ENCODE measurements at places on chromosomes 12 and 14. TPM values are rescaled to one million over a fixed set of nuclear protein-coding genes. Genes with fewer than 3 reads are reported as not detected.
A peak's percentile ranks its signal among the peaks of the same experiment; 100 is the strongest.

GRCh38 chr12:32598688-32599087 lies 80.4 kb upstream of the DNM1L start:
- no peaks in the 10 kb centered on the region for H3K4me1 ChIP-seq
- no peak overlapping the region for H3K4me3 ChIP-seq
- DNase-seq = no peak
- H3K27ac ChIP-seq = no peak overlapping the region
- peaks cover 12% of the 10 kb centered on the region for H3K36me3 ChIP-seq

DNA sequence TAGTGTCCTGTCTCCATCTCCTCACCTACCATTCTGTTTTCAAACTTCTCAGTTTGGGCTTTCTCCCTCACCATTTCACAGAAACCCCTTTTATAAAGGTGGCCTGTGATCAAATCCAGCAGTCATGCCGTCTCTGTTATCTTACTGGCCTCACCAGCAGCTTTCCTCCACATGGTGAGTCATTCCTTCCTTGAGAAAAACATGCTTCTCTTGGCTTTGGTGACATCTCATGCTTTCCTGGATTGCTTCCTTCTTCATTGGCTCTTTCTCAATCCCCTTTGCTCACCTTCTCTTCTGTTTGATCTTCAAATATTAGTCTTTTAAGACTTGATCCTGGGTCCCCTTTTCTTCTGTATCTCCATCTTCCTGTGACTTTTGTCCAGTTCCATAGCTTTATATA lies 164.9 kb downstream of the ANO4 start:
- no peaks in the 10 kb centered on the region for H3K4me1 ChIP-seq
- H3K36me3 ChIP-seq = no peaks in the 10 kb centered on the region

SYNDIG1L gene
- not detected for total RNA-seq

GRCh38 chr14:53608369-53608768 lies 348.3 kb downstream of the BMP4 start:
- H3K27me3 ChIP-seq = no peaks in the 10 kb centered on the region
- H3K27ac ChIP-seq = no peak overlapping the region

GRCh38 chr12:105930557-105931503 lies 207.9 kb downstream of the NUAK1 start:
- no peaks in the 10 kb centered on the region for H3K27me3 ChIP-seq
- H3K27ac ChIP-seq = no peak overlapping the region
- peaks cover 3% of the 10 kb centered on the region for H3K4me1 ChIP-seq
- no peak for DNase-seq
- no peaks in the 10 kb centered on the region for H3K36me3 ChIP-seq

GRCh38 chr14:95104911-95105310 lies 52.4 kb downstream of the DICER1 start:
- DNase-seq = no peak
- H3K36me3 ChIP-seq = peaks cover 53% of the 10 kb centered on the region
- no peaks in the 10 kb centered on the region for H3K27me3 ChIP-seq
- H3K4me1 ChIP-seq = no peaks in the 10 kb centered on the region
- no peak overlapping the region for H3K27ac ChIP-seq
- no peak overlapping the region for H3K4me3 ChIP-seq

GRCh38 chr12:109721276-109721675 lies 7.7 kb downstream of the FAM222A start:
- no peak overlapping the region for H3K27ac ChIP-seq
- no peaks in the 10 kb centered on the region for H3K4me1 ChIP-seq
- DNase-seq = no peak
- H3K36me3 ChIP-seq = no peaks in the 10 kb centered on the region
- no peak overlapping the region for H3K4me3 ChIP-seq

GRCh38 chr14:75236901-75237419 lies 41.7 kb upstream of the FOS start:
- no peak overlapping the region for H3K4me3 ChIP-seq
- no peak for DNase-seq
- H3K4me1 ChIP-seq = peaks cover 15% of the 10 kb centered on the region
- peak overlapping the region; percentile 65 for H3K27ac ChIP-seq
- no peaks in the 10 kb centered on the region for H3K27me3 ChIP-seq

DNAI7 gene
- 5.1 TPM for total RNA-seq

CMA1 gene
- total RNA-seq = not detected

NUMB gene
- total RNA-seq = 76.4 TPM

GRCh38 chr12:57204454-57204853 lies 12.1 kb upstream of the NXPH4 start:
- H3K36me3 ChIP-seq = peaks cover 48% of the 10 kb centered on the region
- DNase-seq = no peak
- no peak overlapping the region for H3K4me3 ChIP-seq
- H3K27ac ChIP-seq = no peak overlapping the region
- no peaks in the 10 kb centered on the region for H3K4me1 ChIP-seq

LPAR5 gene
- total RNA-seq = 2.4 TPM

- peak overlapping the region; percentile 5 for H3K27ac ChIP-seq
- no peaks in the 10 kb centered on the region for H3K4me1 ChIP-seq
- peak; percentile 55 for DNase-seq
- no peaks in the 10 kb centered on the region for H3K27me3 ChIP-seq
- H3K4me3 ChIP-seq = no peak overlapping the region
These were observed 66.3 kb downstream of the ZNF664 start for GRCh38 chr12:124039276-124039675.

DNA sequence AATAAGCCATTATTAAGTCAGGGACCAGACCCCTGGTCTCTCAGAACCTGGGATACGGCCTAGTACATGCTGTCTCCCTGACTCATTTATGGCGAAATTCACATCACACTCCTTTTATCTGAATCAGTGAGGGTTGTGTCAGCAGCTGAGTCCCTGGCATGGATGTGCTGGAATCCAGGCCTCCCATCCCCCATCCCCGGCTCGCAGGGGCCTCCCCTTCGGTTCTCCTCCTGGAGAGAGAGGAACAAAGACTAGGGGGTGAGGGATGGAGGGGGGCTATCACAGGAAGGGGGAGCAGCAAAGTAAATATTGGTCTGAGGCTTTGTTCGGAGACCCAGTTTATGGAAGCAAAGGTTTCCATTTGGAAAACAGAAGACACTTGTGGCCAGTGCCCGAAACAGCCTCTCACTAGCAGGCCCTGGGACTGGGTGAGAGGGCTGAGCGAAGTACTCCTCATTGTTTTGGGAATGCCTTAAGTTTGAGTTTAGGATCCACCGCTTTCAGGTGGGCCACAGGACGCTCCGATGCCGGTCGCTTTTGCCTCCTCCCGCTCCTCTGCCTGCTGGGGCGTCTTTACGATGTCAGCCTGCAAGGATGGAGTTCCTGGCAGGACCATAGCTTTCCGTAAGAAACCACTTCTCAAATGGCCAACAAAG lies 145.0 kb downstream of the PRKCH start:
- no peak overlapping the region for H3K27ac ChIP-seq
- peaks cover 47% of the 10 kb centered on the region for H3K4me1 ChIP-seq
- H3K36me3 ChIP-seq = no peaks in the 10 kb centered on the region

All from thyroid gland (tissue), 4 donors.